ENCODE measurements at places on chromosomes 3 and 15.

- DNase-seq = no peak
Measured at GRCh38 chr3:134840459-134840858, 45.4 kb downstream of the EPHB1 start.

- no peak for DNase-seq
Measured at GRCh38 chr3:119826711-119827608, 45.1 kb downstream of the NR1I2 start.

DNA sequence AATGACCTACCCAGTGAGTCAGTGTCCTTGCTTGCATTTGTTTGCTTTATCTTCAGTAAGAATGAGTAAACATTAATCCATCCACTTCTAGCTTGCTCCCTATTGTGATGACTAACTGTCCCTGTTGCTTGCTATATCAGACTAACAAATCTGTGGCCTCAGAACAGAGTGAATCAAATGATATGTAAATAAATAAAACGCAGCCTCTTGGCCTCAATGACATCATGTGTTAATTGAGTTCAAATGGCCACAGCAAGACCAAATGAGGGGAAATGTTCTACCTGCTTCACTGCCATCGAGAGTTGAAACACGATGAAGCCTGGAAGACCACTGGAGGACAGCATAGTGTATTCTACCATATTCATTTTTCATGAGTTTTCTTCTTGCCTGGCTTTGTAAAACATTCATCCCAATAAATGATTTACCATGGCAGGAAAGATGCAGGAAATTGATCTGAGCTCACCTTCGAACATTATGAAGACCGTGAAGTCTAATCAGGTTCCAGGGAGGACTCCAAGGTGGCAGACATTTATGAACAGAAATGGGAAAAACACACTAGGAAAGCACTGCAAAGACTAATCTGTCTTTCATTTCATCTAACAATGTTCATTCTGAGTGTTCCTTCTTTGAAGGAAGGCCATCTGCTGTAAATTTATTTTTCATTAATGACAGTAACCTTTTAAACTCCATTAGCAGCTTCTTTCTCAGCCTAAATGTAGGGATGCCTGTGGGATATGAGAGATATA, 1144.5 kb downstream of the TUSC7 start:
- DNase-seq = no peak

DNA sequence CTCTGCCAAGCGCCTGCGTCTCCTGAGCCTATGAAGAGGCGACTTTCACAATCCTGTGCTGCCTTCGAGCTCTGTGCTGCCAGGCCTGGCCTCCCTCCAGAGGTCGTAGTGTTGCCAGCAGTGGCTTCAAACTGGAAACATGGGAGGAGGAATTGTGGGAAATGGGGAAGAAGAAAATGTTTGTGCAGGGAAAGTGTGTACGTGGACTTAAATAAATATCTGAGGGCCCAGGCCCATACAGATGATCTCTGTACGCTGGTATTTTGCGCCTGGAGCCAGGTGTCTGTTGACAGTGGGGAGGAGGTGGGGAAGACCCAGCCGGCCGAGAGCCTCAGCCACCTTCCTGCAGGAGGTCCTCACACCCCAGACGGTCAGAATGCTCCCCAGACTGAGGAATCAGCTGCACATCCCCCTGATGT, 44.6 kb downstream of the ZBTB38 start:
- DNase-seq = peak; percentile 88

- no peak for DNase-seq
Measured at GRCh38 chr3:187812496-187812895, 67.2 kb upstream of the BCL6 start.

DNA sequence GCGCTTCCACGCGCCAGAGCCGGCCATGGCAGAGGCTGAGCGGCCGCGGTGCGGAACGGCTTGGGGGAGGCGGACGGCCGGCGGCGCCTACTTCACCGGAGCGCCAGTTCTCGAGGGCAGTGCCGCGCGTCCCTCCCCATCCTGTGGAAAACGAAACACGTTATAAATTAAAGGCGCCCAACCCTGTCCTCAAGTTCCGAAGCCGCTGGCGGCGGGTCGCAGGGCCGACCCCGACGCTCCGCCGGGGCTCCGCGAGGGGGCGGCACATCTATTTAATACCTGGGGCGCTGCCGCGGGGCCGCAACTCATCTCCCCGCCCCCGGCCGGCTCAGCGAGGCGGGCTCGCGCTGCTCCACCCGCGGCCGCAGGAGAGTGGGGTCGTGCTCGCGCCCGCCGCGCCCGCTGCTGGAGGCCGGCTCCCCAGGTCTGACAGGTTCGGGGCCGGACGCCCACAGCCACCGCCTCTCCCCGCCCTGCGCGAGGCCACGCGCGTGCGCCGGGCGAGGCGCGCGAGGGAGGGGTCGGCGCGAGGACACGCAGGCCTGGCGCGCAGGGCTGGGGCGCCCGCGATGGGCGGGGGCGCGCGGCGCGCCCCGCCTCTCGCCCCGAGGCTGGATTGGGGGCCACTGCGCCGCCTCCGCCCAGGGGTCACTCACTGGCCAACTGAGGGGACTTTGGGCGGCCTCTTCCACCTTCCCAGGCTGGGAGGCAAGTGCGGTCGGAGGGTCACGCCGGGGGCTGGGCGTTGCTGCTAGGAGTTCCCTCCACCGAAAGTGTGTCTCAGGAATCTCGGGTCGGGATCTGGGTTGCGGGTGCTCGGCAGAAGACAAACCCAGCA, at the start of gene SLC30A4:
Gene SLC30A4, minus strand, starts transcription at position 428 of the 838 bp plus-strand sequence. Its CDS starts 401 bp downstream, at position 27.
- DNase-seq = peak; percentile 82

GRCh38 chr15:90233387-90234095, at the start of gene CIB1:
TSS of gene CIB1 (minus strand) at chr15:90233941. CDS start at chr15:90233885, 56 bp downstream.
- peak; percentile 98 for DNase-seq

- DNase-seq = no peak
Measured at GRCh38 chr15:47954196-47954595, 166.6 kb upstream of the SLC24A5 start.

- peak; percentile 57 for DNase-seq
Measured at GRCh38 chr3:58049143-58049785, 41.0 kb downstream of the FLNB start.

- no peak for DNase-seq
Measured at GRCh38 chr3:72158639-72159326, 373.8 kb upstream of the PROK2 start.

DNA sequence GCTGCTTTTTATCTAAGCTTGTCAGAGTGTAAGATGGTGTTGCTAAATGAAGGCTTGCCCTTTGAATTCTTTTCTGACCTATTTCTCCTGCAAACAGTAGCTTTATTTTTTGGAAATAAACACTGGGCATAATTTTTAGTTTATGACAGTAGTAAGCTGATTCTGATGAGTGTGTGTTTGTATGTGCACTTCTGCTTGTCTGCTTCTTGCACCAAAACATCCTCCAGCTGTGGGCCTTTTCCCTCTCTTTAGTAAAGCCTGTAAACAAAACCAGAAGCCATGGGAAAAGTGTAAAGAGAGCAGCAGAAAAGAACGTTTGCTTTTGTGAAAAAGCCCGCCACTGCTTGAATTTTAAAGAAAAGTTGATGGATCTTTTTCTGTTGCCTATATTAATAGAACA, 136.4 kb upstream of the IL12A start:
- no peak for DNase-seq

GRCh38 chr3:127074900-127075360, 92.0 kb downstream of the PLXNA1 start:
- no peak for DNase-seq

DNA sequence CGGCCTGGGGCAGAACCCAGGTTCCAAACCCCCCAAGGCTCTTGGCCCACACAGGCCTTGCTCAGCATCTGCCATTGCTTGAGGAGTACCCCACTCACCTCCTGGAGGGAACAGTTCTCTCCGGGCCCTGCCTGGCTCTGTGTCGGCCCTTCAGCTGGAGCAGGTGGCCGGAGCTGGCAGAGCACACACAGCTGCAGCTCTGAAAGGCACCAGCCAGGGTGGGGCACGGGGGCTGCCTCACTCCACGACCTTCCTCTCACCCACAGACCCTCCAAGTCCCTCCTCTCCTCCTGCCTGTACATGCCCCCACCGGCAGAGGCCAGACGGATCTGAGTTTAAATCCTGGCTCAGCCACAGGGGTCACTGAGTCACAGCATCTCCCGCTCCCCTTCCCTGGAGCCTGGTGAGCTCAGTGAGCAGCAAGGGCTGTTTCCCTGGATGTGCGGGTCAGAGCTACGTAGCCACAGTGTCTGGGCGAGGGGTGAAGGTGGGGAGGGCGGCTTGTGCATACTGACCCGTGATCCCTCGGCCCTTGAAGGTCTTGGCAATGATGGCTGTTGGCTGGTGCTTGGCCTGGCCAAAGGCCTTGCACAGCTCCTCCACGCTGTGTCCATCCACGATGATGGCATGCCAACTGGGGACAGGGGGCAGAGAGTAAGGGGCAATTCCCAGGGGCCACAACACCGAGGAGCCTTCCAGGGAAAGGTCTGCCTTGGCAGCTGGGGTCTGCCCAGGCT, 23.0 kb downstream of the TKT start:
- no peak for DNase-seq

DNA sequence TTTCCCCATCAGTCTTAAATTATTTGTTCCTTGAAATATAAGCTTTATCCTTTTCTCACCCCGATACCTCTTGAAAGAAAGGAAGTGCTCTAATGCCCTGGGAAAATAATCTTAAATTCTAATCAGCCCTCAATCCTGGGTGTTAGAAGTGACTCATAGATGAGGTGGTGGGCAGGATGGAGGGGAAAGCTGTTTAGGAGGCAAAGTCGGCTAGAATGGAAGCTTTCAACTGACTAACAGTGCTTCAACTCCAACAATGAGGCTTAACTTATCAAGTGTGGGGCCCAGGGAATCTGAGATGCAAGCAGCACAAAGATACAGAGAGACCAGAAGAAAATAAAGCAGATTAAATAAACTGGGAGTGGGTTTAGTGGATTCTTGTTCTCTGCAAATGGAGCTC, 175.8 kb downstream of the EPHB1 start:
- DNase-seq = no peak

DNA sequence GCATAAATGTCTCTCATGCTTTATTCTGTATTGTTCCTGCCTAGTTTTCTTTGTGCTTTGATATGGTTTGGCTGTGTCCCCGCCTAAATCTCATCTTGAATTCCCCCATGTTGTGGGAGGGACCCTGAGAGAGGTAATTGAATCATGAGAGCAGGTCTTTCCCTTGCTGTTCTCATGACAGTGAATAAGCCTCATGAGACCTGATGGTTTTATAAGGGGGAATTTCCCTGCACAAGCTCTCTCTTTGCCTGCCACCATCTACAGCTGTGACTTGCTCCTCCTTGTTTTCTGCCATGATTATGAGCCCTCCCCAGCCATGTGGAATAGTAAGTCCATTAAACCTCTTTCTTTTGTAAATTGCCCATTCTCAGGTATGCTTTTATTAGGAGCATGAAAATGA, 1596.6 kb downstream of the SI start:
- DNase-seq = no peak

DNA sequence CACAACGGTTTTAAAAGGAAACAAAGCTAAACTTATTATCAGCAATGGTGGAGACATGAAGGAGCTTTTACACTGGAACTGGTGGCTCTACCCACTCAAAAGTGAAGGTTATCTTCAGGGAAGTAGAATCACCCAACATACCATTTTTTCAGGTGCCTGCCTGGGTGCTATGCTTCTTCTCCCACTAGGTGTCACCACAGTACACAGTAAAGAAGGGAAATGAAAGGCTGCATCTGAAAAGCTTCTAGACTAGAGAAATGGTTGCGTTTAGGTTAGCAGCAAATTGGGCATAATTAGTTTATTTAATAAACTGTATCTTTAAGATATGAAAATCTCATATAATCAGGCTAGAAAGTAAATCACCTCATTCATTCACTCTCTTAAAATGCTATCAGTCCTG, 47.0 kb upstream of the SELENOK start:
- peak; percentile 20 for DNase-seq

GRCh38 chr15:49718234-49718633, 97.4 kb downstream of the DTWD1 start:
- no peak for DNase-seq

DNA sequence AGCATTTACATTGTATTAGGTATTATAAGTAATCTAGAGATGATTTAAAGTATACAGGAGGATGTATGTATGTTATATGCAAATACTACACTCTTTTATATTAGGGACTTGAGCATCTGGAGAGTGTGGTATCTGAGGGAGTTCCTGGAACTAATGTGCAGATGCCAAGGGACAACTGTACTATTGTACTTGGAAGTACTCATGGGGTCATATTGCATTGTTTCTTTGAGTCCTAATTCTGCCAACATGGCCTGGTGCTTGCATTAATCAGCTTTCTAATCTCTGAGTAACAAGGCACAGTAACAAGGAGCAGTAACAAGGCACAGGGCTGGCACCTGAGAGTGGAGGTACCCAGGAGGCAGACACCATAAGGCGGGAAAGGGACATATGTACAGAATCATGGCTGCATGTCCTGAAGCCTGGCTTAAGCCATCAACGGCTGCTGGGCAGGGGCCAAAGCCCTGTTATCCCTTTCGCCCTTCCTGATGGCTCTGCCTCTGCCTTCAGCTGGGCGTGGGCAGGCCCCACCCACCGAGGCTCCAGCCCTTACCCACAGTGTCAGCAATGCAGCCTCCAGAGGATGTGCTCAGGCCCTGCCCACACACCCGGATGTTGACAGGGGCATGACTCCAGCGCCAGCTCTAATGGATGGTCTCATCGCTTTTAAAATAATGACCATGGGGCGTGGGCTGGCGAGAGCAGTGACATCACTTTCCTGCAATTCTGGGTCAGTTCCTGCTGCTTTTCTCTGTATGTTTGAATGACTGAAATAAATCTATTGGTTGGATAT, 22.9 kb downstream of the CEMIP start:
- no peak for DNase-seq

- DNase-seq = no peak
Measured at GRCh38 chr3:194329583-194329965, 21.6 kb downstream of the CPN2 start.

- DNase-seq = no peak
Measured at GRCh38 chr3:122508135-122508914, 6.4 kb downstream of the KPNA1 start.

GRCh38 chr3:174710612-174711011, 148.5 kb upstream of the NAALADL2 start:
- no peak for DNase-seq

DNA sequence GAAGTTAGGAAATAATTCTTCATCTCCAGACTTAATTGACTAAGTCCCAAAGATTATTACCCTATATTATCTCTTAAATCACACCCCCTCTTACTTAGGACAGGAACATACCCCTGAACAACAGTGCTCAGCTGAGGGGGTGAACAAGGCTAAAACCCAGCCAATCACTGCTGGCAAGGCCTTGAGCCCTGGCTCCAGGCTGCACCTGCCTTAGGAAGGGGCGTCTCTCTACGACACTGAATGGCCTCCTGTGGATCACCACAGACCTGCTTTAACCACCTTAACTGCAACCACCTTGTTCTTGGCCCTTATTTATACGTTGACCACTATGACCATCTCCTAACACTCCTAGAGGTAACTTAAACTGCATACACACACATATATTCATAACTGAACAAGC, 267.4 kb upstream of the THBS1 start:
- DNase-seq = no peak

DNA sequence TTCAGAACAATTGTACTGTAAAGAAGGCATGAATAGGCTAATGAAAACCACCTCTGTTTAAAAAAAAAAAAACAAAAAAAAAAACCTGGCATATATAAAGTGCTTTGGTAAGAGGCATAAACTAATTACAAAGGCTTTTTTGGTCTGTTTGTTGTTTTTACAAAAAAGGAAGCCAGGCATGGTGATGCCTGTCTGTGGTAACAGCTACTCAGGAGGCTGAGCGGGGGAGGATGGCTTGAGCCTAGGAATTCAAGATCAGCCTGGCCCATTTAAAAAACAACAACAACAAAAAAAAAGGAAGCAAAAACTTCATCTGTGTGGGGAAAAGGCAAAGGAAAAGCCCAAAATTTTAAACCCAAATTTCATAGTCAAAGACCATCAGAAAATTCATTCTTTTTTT, 47.0 kb downstream of the OSBPL10 start:
- DNase-seq = no peak
